ENCODE measurements at places on chromosomes 16 and 17.

- no peaks in the 10 kb centered on the region for H3K36me3 ChIP-seq
- no peaks in the 10 kb centered on the region for H3K27me3 ChIP-seq
- no peak for DNase-seq
- H3K27ac ChIP-seq: no peak overlapping the region
- H3K4me1 ChIP-seq: no peaks in the 10 kb centered on the region
- no peak overlapping the region for H3K4me3 ChIP-seq
Observed at GRCh38 chr17:37123941-37124820, 175.4 kb downstream of the AATF start.

GRCh38 chr17:38563362-38564253 is 42.1 kb downstream of the SRCIN1 start:
- no peak overlapping the region for H3K27ac ChIP-seq
- H3K27me3 ChIP-seq: peaks cover 100% of the 10 kb centered on the region
- peaks cover 26% of the 10 kb centered on the region for H3K4me1 ChIP-seq
- H3K36me3 ChIP-seq: no peaks in the 10 kb centered on the region

DNA sequence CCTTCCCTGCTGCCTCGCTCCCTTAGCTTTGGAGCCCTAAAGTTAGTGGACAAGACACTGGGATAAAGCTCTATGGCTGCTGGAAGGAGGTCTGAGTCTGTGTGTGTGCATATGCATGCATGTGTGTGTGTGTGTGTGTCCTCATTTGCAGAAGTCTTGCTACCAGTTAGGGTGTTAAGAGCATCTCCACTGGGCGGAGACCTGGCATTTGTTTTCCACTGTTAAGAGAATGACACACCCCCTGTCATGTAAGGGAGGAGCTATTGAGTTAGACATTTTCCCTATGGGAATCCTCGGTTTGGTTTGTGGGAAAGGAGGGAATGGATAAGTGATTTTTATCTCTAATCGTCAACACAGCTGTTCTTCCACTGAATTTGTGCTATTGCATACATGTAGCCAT is 24.8 kb upstream of the ARHGAP23 start:
- no peak overlapping the region for H3K4me3 ChIP-seq
- H3K36me3 ChIP-seq: peaks cover 5% of the 10 kb centered on the region
- DNase-seq: no peak
- H3K27me3 ChIP-seq: no peaks in the 10 kb centered on the region

- H3K4me1 ChIP-seq: no peaks in the 10 kb centered on the region
- no peaks in the 10 kb centered on the region for H3K36me3 ChIP-seq
- H3K4me3 ChIP-seq: no peak overlapping the region
Observed at GRCh38 chr16:5374184-5374583, 276.6 kb upstream of the EEF2KMT start.
